SK-N-SH (cell line): ENCODE measurements at places on chromosomes 6 and 20.

GRCh38 chr20:9225879-9226278, 157.0 kb downstream of the PLCB4 start:
- no peaks in the 10 kb centered on the region for H3K36me3 ChIP-seq
- H3K27ac ChIP-seq: no peak overlapping the region
- DNase-seq: no peak
- no peak overlapping the region for H3K4me3 ChIP-seq
- H3K27me3 ChIP-seq: no peaks in the 10 kb centered on the region

GRCh38 chr20:31833931-31834521, 11.4 kb downstream of the FOXS1 start:
- no peak overlapping the region; the same call in 1 of the 2 replicates for H3K27ac ChIP-seq
- DNase-seq: no peak
- H3K4me3 ChIP-seq: no peak overlapping the region
- H3K4me1 ChIP-seq: peaks cover 34% of the 10 kb centered on the region
- H3K27me3 ChIP-seq: no peaks in the 10 kb centered on the region

GRCh38 chr6:125746731-125747588, 2.5 kb upstream of the HEY2 start:
- peaks cover 67% of the 10 kb centered on the region for H3K27me3 ChIP-seq
- no peak overlapping the region for H3K27ac ChIP-seq
- peaks cover 18% of the 10 kb centered on the region for H3K4me1 ChIP-seq
- H3K36me3 ChIP-seq: no peaks in the 10 kb centered on the region

GRCh38 chr6:36515844-36516243, 31.4 kb downstream of the STK38 start:
- no peak for DNase-seq
- H3K27ac ChIP-seq: no peak overlapping the region
- no peak overlapping the region for H3K4me3 ChIP-seq

DNA sequence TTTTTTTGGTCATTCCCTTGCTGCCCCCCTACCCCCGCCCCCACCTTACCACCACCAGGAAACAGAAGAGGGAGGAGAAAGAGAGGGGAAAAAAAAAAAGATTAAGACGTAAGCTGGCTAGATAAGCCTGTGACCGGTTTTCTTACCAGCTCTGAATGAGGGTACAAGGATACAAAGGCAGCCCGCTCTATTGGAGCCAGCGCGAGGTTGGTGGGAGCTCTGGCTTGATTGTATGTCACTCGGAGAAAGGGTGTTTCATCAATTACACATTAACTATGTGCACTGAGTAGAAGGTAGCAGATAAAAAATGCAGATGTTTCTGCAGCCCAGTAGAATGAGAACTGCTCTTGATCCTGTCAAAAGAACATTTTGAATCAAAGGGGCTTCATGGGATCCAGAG, 28.6 kb upstream of the OLIG3 start:
- H3K36me3 ChIP-seq: no peaks in the 10 kb centered on the region
- H3K27ac ChIP-seq: no peak overlapping the region
- H3K4me1 ChIP-seq: no peaks in the 10 kb centered on the region
- no peaks in the 10 kb centered on the region for H3K27me3 ChIP-seq

DNA sequence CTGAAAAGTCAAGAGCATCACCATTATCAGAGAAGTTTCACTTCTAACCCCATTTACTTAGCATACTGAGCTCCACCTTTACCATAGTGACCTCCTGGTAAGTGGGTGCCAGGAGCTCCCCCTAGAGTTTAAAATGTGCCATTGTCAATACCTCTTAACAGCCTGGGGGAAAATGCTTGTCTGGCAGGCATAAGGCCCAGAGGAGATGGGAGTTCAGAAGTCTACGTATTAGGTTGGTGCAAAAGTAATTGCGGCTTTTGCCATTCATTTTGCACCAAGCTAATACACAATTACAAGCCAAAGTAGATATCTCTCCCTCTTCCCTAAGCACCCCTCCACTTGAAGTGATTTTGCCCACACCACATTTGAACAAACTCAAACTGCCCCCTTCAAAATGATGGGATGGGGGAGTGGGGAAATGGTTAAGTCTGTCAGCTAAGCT, 919.0 kb downstream of the KIF16B start:
- no peak overlapping the region for H3K4me3 ChIP-seq
- H3K4me1 ChIP-seq: peaks cover 2% of the 10 kb centered on the region
- no peak overlapping the region for H3K27ac ChIP-seq
- no peaks in the 10 kb centered on the region for H3K36me3 ChIP-seq
- no peaks in the 10 kb centered on the region for H3K27me3 ChIP-seq
- DNase-seq: peak; percentile 24

GRCh38 chr6:3618642-3619041, 132.9 kb downstream of the PXDC1 start:
- H3K27me3 ChIP-seq: peaks cover 72% of the 10 kb centered on the region; the same call in 1 of the 2 replicates
- no peak overlapping the region for H3K4me3 ChIP-seq
- H3K4me1 ChIP-seq: no peaks in the 10 kb centered on the region
- DNase-seq: no peak
- H3K36me3 ChIP-seq: no peaks in the 10 kb centered on the region

- H3K27ac ChIP-seq: no peak overlapping the region
- no peaks in the 10 kb centered on the region for H3K27me3 ChIP-seq
- H3K4me1 ChIP-seq: no peaks in the 10 kb centered on the region
Measured at GRCh38 chr20:42986143-42986773, 203.4 kb downstream of the PTPRT start.

DNA sequence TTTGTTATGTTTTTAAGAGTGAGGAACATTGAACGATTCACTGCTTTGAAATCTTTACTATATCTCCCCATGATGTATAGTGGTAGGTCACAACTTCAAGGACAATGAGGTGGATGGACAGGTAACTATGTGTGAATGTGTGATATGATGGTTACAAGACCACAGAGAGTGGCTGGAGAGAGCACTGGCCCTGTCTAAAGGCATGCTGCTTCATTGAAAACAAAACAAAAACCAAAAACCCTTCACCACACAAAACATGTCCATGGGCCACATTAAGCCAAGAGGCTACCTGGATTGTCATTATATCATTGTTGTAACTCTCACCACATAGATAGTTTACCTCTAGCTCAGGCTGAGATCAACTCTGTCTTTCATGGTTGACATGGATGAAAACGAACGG, 180.6 kb upstream of the TENT5A start:
- no peak for DNase-seq
- H3K27me3 ChIP-seq: no peaks in the 10 kb centered on the region
- no peak overlapping the region for H3K4me3 ChIP-seq
- no peak overlapping the region for H3K27ac ChIP-seq
- H3K4me1 ChIP-seq: peaks cover 14% of the 10 kb centered on the region; the same call in 1 of the 2 replicates
- no peaks in the 10 kb centered on the region for H3K36me3 ChIP-seq

GRCh38 chr6:89449193-89449592, 16.2 kb downstream of the ANKRD6 start:
- H3K27ac ChIP-seq: no peak overlapping the region
- no peak overlapping the region for H3K4me3 ChIP-seq
- no peaks in the 10 kb centered on the region for H3K27me3 ChIP-seq
- no peak for DNase-seq
- H3K36me3 ChIP-seq: no peaks in the 10 kb centered on the region
- H3K4me1 ChIP-seq: 0 out of 2 replicates have a peak, but pooled peaks cover 3% of the 10 kb centered on the region

GRCh38 chr20:33267701-33268100, 15.3 kb upstream of the BPIFB1 start:
- DNase-seq: no peak
- no peak overlapping the region for H3K27ac ChIP-seq
- H3K4me3 ChIP-seq: no peak overlapping the region

DNA sequence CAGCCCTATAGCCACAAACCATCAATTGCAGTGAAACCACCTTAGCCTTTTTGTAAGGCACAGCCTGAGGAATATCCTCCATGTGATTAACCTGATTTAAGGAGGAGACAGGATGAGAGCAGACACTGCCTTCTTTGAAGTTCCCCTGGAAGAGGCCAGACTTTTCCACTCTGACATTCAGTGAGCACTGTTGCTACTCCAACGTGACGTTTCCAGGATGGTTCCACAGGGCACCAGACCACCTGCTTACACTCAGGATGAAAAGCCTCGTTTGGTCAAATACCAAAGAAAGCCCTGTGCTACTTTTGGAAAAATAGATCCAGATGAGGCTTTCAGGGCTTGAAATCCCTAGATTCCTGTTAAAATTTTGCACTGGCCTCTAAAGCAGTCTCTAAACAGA, 1102.1 kb upstream of the FLRT3 start:
- no peak overlapping the region for H3K4me3 ChIP-seq
- H3K27me3 ChIP-seq: no peaks in the 10 kb centered on the region
- no peaks in the 10 kb centered on the region for H3K4me1 ChIP-seq

- H3K27me3 ChIP-seq: no peaks in the 10 kb centered on the region
- no peaks in the 10 kb centered on the region for H3K4me1 ChIP-seq
- H3K36me3 ChIP-seq: peaks cover 20% of the 10 kb centered on the region
- H3K4me3 ChIP-seq: no peak overlapping the region
- DNase-seq: no peak
- no peak overlapping the region for H3K27ac ChIP-seq
Measured at GRCh38 chr6:36536873-36537547, 10.3 kb downstream of the STK38 start.

DNA sequence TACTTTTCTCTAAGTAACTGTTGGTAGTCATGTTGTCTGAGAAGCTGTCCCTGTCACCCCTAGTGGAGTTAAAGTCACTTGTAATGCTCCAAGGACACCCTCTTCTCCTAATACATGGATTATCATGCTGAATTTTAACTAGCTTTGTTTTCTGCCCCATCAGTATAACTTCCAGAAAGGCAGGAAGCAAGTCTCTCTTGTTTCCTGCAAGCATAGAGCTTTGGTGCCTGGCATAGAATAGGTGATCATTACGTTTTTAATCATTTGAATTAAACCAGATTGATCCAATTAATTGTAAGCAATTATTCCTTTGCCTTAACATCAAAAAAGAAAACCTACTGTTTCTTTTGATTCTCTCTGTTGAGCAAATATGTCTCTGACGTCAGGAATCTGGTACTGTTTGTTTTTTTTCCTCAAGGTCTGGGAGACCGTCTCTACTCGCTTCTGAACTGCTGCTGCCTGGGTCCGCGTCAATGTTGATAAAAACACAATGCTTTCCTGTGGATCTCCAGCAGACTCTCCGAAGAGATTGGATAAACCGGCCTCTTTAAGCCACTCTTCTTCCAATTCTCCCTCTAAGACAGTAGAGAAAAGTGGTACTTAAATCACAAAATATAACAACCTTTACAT, 71.8 kb downstream of the ARHGAP18 start:
- no peak overlapping the region for H3K4me3 ChIP-seq
- H3K36me3 ChIP-seq: peaks cover 74% of the 10 kb centered on the region
- no peak for DNase-seq
- peaks cover 3% of the 10 kb centered on the region for H3K4me1 ChIP-seq
- H3K27me3 ChIP-seq: no peaks in the 10 kb centered on the region
- H3K27ac ChIP-seq: peak overlapping the region; percentile 56

DNA sequence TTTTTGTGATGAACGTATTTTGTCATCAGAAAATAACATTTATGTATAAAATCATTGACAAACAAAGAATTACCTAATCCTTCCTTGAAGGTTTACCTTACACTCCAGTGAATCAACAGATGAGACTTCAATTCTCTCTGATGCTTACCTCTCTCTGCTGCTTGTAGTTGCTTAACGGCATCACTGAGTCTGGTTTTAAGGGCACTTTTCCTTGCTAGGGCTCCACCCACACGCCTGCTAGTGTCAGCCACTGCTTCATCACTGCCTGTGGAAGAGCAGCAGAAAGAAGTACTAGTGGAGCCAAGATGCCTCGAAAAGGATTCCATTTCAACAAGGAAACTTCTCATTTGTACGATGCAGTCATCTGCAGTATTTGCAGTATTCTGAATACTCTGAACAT, 63.0 kb downstream of the FAM229B start:
- H3K27ac ChIP-seq: peak overlapping the region; percentile 91
- H3K4me3 ChIP-seq: no peak overlapping the region
- no peaks in the 10 kb centered on the region for H3K27me3 ChIP-seq
- no peaks in the 10 kb centered on the region for H3K36me3 ChIP-seq
- no peak for DNase-seq
- peaks cover 11% of the 10 kb centered on the region; the same call in 1 of the 2 replicates for H3K4me1 ChIP-seq

DNA sequence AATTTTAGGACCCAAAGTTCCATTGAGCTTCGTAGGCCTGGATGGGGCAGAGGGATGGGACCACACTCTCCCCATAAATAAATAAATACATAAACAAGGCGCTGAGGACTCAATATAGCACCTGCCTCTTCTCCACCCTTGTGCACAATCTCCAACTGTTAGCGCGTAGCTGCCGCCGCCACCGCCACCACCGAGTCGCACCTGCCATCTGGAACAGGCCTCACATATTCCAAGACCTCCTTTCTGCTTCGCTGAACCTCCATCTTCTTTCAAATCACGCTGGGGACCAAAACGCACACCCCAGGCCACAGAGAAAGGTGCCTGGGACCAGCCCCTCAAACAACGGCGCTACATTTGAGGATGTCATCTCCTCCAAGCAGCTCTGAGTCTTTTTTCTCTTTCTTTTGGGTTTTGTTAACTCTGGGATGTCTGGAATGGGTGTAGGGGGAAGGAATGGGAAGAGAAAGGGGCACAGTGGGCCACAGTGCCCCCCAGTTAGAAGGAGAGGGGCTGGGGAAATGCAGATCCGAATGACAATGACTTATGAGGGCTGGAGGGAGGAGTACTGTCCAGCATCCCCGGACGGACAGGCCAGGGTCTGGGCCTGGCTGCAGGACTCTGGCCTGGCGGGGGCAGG, 49.7 kb downstream of the NOL4L start:
- no peaks in the 10 kb centered on the region; the same call in 1 of the 2 replicates for H3K27me3 ChIP-seq
- H3K4me3 ChIP-seq: no peak overlapping the region
- no peak overlapping the region for H3K27ac ChIP-seq
- no peaks in the 10 kb centered on the region for H3K36me3 ChIP-seq

- no peak for DNase-seq
- H3K4me1 ChIP-seq: peaks cover 3% of the 10 kb centered on the region; the same call in 1 of the 2 replicates
- no peak overlapping the region for H3K27ac ChIP-seq
- peaks cover 5% of the 10 kb centered on the region; the same call in 1 of the 2 replicates for H3K27me3 ChIP-seq
Measured at GRCh38 chr6:34132486-34133185, 13.3 kb downstream of the GRM4 start.

DNA sequence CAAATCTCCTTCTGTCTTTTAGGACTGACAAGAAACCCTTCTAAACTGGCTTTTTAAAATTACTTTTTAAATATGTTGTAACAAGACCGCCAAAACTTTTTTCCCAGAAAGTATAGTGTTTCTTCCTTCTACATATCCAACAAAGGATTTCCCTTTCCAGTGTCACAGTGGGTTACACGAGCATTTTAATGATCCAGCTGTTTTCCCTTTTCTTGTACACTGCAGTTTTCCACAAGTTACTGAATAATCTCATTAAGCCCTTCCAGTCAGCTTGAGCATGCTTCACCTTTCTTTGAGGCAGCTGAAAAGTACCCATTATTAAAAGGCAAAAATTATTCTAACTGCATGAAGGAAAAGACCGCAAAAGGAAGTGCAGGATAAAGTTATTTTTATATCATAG, 48.6 kb downstream of the CD24 start:
- H3K27ac ChIP-seq: no peak overlapping the region
- DNase-seq: no peak
- no peak overlapping the region for H3K4me3 ChIP-seq

GRCh38 chr6:151075930-151076555, 163.7 kb upstream of the AKAP12 start:
- H3K27ac ChIP-seq: no peak overlapping the region
- no peaks in the 10 kb centered on the region for H3K27me3 ChIP-seq
- no peak for DNase-seq
- no peak overlapping the region for H3K4me3 ChIP-seq

- H3K36me3 ChIP-seq: no peaks in the 10 kb centered on the region
- DNase-seq: peak; percentile 43
- no peak overlapping the region for H3K27ac ChIP-seq
- peaks cover 14% of the 10 kb centered on the region for H3K4me1 ChIP-seq
Measured at GRCh38 chr6:15674690-15675386, 12.0 kb upstream of the DTNBP1 start.
